ENCODE measurements at places on chromosomes 6 and 20. TPM values are rescaled to one million over a fixed set of nuclear protein-coding genes. Genes with fewer than 3 reads are reported as not detected.
A peak's percentile ranks its signal among the peaks of the same experiment; 100 is the strongest.

DNA sequence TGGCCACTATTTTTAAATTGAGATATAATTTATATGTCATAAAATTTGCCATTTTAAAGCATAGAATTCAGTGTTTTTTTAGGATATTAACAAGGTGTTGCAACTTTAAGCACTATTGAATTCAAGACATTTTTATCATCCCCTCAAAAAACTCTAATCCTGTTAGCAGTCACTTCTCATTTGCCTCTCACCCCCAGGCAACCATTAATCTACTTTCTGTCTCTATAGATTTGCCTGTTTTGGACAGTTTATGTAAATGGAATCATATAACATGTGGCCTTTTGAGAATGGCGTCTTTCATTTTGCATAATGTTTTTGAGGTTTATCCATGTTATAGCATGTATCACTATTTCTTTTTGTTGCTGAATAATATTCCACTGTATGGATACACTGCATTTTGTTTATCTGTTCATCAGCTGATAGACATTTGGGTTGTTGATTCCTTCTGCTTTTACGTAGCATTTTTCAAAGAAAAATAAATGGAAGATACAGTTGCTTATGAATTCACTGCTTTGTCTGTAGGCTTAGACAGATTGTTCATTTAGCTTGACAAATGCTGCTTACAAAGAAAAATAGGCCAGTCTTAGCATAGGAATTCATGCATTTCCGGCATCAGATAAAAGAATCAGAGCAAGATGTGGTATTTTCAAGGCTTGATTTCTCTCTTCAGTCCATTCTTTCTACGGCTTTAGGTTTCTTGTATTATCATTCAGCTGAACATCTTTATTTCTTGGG lies 52.9 kb downstream of the STK4 start:
- no peak for DNase-seq

GRCh38 chr20:36969051-36969450 lies 17.5 kb upstream of the SAMHD1 start:
- no peak for DNase-seq

DNA sequence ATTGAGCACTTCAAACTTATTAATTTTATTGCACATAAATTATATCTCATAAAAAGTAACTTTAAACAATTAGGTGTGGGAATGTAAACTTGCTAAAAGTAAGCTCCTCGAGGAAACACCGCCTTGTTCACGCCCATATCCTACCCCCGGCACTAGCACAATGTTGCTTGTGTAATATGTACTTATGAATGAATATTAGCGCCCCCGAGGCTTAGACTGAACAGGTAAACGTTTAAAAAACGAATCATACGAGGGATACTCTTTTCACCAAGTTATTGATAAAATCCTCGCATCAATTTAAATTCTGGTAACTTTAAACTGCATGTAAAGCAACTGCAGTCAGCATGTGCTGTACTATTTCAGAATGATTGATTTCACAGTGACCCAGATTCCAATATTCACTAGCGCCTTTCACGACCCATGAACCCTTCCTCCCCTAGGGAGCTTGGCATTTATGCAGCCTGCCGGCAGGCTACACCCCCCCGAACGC lies 637 bp downstream of the TFB1M start:
- no peak for DNase-seq

- DNase-seq, result no peak
These were observed 2.9 kb downstream of the SIRPB1 start for GRCh38 chr20:1616858-1617434.

DNA sequence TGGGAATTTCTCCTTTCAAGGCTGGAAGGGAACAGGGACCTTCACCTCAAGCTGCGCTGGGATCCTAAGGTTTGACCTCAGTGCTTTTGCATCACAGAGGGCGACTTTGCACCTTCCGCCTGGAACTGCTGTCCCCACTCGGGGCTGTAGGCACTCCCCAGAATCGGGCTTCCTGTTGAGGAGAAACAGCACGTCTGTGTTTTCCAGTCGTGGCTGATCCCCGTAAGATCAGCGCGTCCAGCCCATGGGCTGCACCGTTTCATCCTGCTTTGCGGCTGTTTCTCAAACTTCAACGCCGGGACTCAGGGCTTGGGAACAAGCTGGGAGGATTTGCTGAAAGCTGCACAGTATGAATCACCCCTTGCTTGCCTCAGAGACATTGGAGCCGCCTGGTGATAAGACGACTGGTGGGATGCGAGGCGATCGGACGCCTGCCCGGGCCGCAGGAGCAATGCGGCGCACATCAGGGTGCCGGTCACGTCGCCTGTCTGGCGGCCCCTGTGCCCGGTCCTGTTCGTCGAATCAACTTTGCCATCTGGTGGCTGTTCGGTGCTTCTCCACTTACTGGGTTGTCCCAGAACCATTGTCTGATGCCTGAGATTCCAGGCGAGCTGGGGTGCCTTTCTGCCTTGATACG lies 53.6 kb upstream of the FRMD1 start:
- no peak for DNase-seq

- DNase-seq, result no peak
These were observed 52.2 kb downstream of the LYRM4 start for GRCh38 chr6:5208471-5208971.

DNA sequence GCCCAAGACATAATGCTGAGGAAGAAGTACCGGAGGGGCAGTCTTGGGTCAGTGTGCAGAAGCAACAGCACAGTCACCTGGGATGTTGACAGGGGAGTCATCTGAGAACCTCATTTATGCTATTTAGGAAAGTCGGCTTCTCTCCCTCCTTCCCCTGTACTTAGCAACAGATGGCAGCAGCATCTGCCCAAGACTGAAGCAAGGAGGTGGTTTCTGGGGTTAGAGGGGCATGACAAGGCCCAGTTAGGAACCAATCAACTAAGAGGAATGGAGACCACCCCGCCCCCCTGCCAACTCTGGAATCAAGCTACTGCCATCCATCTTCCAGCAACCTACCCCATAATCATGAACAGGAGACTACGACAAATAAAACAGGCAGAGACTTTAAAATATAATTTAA lies 21.7 kb downstream of the RIPK1 start:
- no peak for DNase-seq

GRCh38 chr20:10674684-10675449 lies 1.1 kb upstream of the JAG1 start:
- no peak for DNase-seq

Gene THBS2
- polyA plus RNA-seq, result 19.3 TPM

GRCh38 chr6:111971181-111971841 lies 82.6 kb upstream of the CCN6 start:
- DNase-seq, result no peak

- DNase-seq, result no peak
These were observed 5.2 kb upstream of the FOXO3 start for GRCh38 chr6:108555399-108556052.

Gene EGFL8
- 12.0 TPM for polyA plus RNA-seq

GRCh38 chr20:9978397-9979004 lies 56.3 kb upstream of the ANKEF1 start:
- peak; percentile 72 for DNase-seq

DNA sequence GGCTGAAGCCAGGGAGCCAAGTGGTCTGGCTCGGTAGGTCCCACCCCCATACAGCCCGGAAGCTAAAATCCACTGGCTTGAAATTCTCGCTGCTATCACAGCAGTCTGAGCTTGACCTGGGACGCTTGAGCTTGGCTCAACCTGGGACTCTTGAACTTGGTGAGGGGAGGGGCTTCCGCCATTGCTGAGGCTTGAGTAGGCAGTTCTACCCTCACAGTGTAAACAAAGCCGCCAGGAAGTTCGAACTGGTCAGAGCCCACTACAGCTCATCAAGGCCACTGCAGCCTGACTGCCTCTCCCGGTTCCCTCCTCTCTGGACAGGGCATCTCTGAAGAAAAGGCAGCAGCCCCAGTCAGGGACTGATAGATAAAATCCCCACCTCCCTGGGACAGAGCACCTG lies 1337.7 kb downstream of the HACE1 start:
- DNase-seq, result no peak

- no peak for DNase-seq
These were observed 34.8 kb downstream of the CDKAL1 start for GRCh38 chr6:20569000-20569610.

DNA sequence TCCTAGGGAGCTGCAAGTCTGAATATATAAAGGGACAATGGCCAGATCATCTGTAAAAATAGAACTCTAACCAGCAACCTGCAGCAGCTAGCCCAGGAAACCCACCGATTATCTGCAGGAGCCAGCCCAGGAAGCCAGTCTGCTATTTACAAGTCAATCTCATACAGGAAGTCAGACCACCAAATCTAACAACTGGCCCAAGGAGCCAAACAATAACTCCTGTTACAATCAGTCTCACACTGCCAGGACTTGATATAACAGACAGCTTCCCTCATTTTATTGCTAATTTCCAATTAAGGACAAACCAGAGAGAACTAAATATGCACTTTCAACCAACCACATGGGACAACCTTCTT lies 14.4 kb upstream of the RIN2 start:
- DNase-seq, result no peak

GRCh38 chr20:57272883-57273535 lies 6.6 kb upstream of the BMP7 start:
- no peak for DNase-seq

Gene DSE
- 43.7 TPM for polyA plus RNA-seq

Gene TCF21
- polyA plus RNA-seq, result 213 TPM
